ENCODE measurements at places on chromosomes 5 and 9. TPM values are rescaled to one million over a fixed set of nuclear protein-coding genes. Genes with fewer than 3 reads are reported as not detected.

The CCDC180 gene
- 5.2 TPM for total RNA-seq

GRCh38 chr5:21646469-21646868 is 1206.7 kb downstream of the CDH12 start:
- DNase-seq: no peak

- DNase-seq: no peak
Observed at GRCh38 chr5:157892974-157893373, 34.0 kb upstream of the CLINT1 start.

- DNase-seq: no peak
Observed at GRCh38 chr9:33230756-33231622, 9.0 kb upstream of the SPINK4 start.

The ATG12 gene
- 22.8 TPM for total RNA-seq

DNA sequence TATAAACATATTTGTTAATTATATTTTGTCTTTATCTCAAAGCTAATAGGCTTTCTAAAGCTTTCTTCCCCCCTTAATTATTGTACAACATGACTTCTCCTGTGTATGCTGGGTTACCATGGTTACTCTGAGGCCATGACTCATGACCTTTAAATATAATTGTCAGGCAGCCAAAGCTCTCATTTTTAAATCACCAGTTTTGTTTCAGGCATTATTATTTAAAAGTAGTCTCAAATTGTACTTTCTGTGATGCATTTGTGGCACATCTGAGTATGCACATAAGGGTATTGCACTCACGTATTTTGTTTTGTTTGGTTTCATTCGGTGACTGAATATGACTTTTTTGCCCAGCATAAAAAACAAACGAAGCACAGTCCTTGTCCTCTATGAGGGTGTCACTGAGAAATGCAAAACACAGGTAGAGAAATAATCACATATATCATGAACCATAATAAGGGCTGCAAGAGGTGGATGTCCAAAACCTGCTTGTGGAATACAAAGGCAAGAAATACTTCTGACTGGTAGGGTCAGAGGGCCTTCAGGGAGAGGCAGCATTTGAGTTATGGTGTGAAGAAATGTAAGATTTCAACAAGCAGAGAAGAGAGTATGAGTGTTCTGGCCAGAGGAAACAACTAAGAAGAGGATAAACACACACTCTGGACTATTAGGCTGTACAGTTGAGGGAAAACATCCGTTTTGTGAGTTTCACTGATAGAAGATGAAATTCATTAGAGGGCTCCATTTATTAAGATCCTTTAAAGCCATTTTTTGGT is 2.1 kb downstream of the CCDC192 start:
- no peak for DNase-seq

The TMEM215 gene
- total RNA-seq: not detected

DNA sequence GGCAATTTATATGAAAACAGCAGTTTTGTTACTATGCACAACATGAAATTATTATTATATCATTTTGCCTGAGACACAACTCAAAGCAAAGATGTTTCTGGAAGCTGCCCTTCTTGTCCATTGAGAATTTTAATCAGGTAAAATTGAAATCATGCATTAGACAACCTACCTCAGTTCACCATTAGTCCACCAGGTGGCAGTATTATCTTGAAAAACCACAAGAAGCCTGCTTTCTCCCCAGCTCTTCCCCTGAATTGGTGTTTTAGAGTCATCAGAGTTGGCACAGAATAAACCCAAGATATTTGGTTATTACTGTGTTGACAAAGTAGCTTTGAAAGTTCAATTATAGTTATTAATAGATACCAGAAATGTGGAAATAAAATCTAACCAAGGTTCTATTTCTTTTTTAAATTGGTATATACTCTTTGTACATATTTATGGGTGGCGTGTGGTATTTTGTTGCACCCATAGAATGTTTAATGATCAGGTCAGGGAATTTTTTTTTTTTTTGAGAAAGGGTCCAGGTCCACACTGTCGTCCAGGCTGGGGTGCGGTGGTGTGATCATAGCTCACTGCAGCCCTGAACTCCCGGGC is 25.7 kb downstream of the UTP15 start:
- no peak for DNase-seq

DNA sequence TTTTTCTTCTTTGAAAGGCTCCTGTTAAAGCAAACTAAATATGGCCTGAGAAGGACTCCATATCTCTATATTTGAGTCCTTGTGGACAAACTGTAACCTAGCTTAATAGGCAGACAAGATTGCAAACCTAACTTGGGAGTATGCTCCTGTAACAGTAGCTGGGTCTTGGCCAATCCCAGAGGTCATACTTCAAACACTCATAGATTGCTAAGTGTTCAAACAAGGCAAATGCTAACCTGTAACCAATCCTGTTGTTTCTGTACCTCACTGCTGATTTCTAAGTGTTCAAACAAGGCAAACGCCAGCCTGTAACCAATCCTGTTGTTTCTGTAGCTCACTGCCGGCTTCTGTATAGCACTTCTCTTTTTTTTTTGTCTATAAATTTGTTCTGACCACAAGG is 50.6 kb upstream of the CLK4 start:
- no peak for DNase-seq

DNA sequence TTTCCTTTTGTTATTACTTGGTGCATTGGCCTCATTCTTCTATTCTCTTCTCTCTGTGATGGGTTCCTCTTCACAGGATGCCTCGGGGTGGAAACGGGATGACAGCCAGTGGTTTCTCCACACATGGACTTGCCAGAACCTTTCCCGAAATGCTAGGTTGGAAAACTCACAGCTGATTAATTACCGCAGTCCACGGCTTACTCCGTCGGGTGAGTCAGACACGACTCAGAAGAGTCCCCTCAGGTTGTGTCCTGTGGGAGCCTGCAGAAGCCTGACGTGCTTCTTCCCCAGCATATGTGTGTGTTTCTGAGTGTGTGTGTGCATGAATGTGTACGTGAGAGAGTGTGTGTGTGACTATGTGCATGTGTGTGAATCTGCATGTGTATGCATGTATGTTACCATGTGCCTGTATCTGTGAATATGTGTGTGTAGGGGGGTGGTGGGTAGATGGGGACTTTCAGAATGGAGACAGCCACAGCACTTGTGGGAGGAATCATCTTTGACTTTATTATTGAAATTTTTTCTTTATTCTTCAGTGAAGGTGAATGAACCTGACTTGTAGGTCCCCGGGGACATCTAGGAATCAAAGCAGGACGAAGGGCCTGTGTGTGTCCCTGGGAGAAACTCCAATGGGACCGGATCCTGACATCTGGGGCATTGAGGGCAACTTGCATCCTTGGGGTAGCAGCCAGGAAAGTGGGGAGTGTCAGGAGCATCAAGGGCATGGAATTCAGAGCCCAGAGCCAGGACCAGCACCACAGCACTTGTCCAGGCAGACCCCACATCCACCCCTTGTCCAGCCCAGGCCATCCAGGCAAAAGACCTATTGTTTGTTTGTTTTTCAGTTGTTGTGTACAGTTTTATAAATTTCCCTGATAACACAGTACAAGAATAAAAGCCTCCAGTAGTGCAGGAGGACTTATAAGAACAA is 21.9 kb upstream of the MED10 start:
- no peak for DNase-seq

DNA sequence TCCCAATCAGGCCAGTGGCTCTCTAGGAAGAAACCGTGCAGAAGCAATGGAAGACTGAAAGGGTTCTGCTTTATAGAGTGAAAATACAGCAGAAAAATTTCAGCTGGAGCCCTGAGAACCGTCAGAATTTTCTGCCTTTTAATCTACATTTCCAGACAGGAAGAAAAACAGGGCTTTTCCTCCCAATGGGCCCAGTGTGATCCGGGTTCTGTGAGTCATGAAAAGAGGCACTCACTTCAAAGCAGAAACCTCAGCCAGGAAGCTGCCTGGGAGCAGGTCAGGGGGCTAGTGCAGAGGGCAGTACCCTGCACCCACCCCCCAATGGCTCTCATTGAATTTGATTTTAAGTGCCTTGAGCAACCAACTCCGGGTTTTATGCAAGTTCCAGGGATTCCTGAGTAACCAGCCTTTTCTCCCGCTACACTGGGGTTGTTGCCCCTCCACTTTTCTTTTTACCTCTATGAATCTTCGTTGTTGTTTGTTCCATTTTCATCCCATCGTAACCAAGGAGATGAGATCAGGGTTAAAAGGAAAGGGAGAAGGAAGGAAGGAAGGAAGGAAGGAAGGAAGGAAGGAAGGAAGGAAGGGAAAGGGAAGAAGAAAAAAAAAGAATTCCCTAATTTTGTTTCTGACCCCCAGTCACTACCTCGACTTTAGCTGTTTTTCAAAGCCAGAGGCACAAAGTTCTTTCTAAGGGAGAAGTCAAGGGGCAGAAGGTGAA is 1.3 kb downstream of the BARHL1 start:
- no peak for DNase-seq

DNA sequence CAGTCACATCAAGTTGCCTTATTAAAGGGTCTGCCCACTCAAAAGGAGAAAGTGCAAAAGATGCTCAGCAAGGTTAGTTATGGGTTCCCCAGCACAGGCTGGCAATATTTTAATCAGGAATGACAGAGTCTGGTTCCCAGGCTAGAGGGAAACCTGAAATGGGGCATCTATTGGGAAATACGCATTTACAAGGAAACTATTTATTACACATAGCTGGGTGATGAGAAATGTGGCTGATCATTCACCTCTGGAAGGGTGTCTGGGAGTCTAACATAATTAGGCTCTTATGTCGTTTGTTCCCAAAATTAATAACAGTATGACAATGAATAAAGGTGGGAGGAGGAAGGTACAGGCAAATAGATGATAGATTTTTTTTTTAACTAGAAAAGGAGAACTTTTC is 314.7 kb downstream of the ENC1 start:
- no peak for DNase-seq

DNA sequence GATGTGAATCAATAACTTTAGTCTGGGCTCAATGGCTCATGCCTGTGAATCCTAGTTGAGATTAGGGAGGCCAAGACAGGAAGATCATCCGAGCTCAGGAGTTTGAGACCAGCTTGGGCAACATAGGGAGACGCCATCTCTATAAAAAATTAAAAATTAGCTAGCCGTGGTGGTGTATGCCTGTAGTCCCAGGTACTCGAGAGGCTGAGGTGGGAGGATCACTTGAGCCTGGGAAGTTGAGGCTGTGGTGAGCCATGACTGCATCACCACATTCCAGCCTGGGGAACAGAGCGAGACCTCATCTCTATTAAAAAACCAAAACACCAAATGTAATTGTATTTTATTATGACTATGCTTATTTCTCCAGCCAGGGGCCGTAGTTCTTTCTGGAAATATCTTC is 69.6 kb upstream of the NR5A1 start:
- no peak for DNase-seq

DNA sequence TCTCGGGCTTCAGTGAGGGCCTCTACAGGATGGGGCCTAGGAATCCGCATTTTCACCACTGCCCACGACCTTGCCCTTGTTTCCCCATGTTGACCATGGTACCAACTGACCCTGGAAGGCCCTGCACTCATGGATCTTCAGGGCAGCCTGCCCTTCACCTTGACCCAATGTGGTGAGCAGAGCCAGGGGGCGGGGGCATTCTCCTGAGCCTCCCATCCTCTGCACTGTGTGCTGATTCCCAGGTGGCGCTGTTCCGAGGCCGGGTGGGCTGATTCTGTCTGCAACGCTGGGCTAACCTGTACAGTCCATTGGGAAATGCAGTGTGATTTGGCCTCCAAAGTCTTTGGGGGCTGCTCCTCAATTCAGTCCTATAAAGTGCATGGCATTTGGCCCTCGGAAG is 68.7 kb downstream of the SHB start:
- no peak for DNase-seq

DNA sequence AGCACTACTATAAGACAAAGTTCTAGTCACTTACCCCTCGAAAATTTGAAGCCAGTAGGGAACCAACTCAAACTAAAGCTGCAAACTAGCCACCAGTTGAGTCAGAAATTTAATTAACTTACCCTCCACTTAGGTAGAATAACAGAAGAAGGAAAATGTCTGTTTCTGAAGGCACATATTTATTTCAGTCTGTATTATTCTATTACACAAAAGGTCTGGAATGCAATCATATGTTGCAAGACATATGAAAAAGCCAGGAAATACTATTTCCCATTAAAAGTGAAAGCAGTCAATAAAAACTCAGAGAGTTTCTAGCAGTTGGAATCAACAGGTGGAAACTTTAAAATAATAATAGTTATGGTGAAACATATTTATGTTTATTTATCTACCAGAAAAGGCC is 79.2 kb upstream of the SLCO4C1 start:
- no peak for DNase-seq

DNA sequence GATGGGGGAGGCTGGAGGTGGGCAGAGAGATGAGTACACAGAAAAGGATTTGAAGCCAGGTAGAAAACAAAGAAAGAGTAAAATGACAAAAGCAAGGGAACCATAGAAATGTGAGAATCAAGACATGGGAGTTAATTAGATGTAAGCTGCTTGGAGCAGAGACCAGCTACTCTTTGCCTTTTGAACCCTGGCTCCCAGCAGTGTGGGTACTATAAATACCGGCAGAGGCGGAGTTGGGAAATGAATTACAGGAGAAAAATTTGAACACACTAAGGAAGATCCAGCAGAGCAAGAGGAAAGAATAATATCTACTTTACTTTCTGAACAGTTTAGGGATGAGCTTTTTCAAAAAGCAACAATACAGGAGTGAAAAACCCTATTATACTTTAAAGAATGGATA is 36.5 kb downstream of the KIF24 start:
- no peak for DNase-seq

The FCN2 gene
- not detected for total RNA-seq

- no peak for DNase-seq
Observed at GRCh38 chr5:45795458-45795857, 99.3 kb upstream of the HCN1 start.

The NR5A1 gene
- total RNA-seq: not detected

The WDR31 gene
- total RNA-seq: 2.1 TPM

DNA sequence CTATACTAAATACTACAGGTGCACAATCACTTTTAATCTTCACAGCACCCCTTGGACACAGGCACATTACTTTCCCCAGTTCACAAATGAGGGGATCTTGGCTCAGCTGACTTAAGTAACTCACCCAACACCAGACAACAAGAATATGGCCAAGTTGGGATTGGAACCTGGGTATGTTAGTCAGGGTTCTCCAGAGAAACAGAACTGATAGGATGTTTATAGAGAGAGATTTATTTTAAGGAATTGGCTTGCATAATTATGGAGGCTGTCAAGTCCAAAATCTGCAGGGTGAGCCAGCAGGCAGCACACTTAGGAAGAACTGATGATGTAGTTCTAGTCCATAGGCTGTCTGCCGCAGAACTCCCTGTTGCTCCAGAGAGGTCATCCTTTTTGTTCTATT is 312.9 kb downstream of the MAN2A1 start:
- DNase-seq: no peak

The SLC6A18 gene
- total RNA-seq: not detected

DNA sequence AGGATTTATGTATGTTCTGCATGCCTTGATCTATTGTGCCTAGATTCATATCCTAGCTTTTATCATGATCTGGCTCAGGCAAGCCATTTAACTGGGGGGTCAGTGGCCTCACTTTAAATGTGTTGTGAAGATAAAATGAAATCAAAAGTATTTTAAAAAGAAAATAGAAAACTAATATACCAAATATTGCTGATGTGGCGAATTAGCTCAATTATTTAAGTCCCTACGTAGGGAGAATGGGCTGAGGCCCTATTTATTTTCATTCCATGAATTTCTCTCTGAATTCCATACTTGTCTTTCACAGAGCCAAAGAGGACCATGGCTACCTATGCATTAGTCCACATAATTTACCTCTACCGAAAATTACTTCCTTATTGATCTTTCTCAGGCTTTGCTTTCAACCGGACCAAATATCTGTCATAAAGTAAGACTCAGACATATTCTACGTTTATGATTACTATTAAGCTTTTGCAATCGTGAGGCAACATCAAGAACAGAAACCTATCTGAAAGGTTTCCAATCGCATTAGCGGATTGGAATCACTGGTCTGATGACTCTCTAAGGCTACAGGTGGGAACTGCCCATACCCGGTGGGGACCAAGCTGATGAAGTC is 1.7 kb downstream of the MBLAC2 start:
- DNase-seq: no peak
